Astrocyte of the spinal cord (primary cell): ENCODE measurements at places on chromosomes 6 and 20.

DNA sequence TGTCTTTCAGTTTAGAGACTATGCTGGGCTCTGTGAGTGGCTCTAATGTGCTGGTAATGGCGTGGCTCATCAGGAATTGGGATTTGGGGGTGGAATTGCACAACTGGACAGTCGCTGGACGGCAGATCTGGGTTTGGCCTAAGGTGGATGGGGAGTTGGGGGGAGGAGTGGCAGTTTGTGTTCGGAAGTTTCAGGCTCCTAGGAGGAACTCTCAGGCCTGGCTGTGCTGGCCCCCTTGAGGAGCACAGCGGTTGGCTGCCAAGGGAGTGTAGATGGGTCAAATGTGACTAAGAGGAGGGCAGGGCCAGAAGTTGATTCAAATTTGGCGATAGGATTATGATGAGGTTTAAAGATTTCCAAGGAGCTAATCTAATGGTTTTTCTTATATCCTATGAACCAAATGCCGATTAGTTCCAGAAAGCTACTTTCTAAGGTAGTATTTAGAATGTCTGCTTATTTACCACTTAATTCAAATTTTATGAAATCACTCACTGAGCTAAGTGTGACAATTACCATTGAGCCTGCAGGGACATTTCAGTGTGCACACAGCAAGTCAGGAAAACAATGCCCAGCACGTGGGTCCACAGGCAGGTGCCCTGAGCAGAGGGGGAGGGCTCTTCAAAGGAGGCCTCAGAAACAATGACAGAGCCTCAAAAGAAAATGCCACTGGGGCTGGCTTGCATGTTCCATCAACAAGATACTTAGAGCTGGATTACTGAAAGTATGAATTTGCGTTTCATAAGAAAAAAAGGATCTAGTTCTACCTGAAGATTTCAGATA lies 111.0 kb downstream of the GJA10 start:
- no peak for DNase-seq

- DNase-seq = no peak
Observed at GRCh38 chr6:63504777-63505384, 67.4 kb upstream of the LOC128125822 start.

DNA sequence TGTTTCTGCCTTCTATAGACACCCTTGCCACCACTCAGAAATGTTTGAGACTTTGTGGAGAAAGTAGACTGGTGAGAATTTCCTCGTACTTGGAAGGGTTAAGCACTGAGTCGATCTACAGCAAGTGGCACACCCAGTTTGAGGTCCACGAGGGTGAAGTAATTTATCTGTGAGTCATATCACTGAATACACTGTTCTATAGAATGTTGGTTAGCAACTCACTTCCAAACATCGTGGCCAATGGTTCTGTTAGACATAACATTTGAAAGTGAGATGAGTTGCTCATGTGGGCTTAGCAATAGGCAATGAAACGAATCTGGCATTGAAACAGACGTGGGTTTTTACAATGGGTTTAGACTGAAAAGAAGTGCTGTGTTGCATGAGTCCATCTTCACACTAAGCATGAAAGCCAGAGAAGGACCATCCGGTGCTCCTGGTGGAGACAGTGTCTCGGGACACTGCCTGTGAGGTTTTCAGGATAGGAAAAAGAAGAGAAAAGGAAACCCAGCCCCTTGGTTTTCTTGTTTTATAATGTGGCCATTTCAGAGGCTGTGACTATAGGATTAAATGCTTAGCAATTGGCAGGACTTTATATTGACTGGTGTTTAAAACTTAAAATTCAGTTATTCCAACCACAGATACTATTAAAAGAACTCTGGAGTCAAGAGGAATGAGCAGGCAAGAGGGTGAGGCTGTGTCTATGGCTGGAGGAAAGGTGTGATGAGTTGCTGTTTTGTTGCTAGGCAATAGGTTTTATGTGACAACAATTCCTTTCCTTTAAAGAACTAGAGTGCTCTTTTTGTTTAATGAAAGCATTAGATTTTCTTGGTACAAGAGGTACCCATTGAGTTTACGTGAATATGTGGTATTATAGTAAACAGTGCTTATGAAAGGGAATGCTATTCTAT lies 31.0 kb upstream of the EZR start:
- peak; percentile 93 for DNase-seq

GRCh38 chr6:33207552-33208090 lies 679 bp upstream of the RING1 start:
- peak; percentile 55 for DNase-seq

- DNase-seq = no peak
Observed at GRCh38 chr20:23059846-23060245, 10.4 kb upstream of the THBD start.

- DNase-seq = no peak
Observed at GRCh38 chr20:42218621-42219374, 600.6 kb upstream of the CHD6 start.

GRCh38 chr6:130132286-130132701 lies 90.5 kb downstream of the SAMD3 start:
- DNase-seq = no peak

DNA sequence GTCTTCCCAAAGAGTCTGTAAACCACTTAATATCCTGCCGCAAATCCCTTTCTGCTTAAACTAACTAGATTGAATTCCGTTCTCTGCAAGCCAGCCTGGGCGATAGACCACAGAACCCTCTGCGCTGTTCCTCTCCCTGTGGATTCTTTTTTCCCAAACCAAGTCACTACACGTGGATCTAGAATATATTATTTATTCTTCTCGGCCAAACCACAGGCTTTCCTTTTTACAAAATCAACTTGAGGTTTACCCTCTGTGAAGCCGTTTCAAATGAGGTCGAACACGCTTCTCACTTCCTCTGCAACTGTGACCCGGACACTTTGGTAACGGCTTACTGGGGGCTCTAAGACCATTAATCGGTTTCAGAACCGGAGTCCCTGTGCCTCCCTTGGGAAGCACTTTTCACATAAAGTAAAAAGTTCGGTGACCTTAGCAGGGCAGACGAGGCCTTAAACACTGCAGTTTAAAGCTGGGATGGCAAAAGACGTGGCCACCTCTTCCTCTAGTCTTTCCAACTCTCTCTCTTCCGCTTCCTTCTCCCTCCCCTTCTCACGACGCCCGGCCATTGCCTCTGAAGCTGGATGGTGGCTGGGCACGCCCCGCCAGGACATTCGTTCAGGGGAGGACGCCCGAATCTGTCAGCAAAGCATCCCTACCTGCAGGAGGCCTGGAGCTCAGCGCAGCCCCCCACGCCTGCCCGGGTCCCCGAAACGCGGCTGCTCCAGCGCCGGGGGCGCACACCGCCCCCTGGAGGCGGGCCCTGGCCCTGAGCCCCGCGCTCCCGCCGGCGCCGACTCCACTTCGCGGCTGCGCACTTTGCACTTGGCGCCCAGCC lies 55.0 kb upstream of the FOXC1 start:
- peak; percentile 47 for DNase-seq

- DNase-seq = no peak
Observed at GRCh38 chr20:49983123-49983847, 505 bp downstream of the SNAI1 start.

- peak; percentile 31 for DNase-seq
Observed at GRCh38 chr6:109093732-109094415, 772 bp downstream of the SESN1 start.
